ENCODE measurements at places on chromosomes 4 and X. TPM values are rescaled to one million over a fixed set of nuclear protein-coding genes. Genes with fewer than 3 reads are reported as not detected.

The SLC2A9 gene
- total RNA-seq = 2.5 TPM

The ANXA10 gene
- 39.8 TPM for total RNA-seq

The RIPPLY1 gene
- total RNA-seq = not detected

The PCDH7 gene
- total RNA-seq = 95.9 TPM

The VCX2 gene
- total RNA-seq = not detected

The PROM1 gene
- 12.9 TPM for total RNA-seq

The HERC3 gene
- 14.1 TPM for total RNA-seq

The FGF13 gene
- total RNA-seq = 13.4 TPM

The LPAR4 gene
- total RNA-seq = 5.3 TPM

The ARSJ gene
- total RNA-seq = 4.9 TPM

The CC2D2A gene
- 27.8 TPM for total RNA-seq

The ARX gene
- total RNA-seq = 12.1 TPM

The MAGEA6 gene
- not detected for total RNA-seq

The KLHL5 gene
- 15.7 TPM for total RNA-seq

The MGARP gene
- 1.7 TPM for total RNA-seq

The NDST4 gene
- total RNA-seq = 0.26 TPM

The HSFX4 gene
- not detected for total RNA-seq

The CENPVL2 gene
- total RNA-seq = 0.33 TPM

The DDIT4L gene
- total RNA-seq = 5.7 TPM

The RAB41 gene
- not detected for total RNA-seq

The RPS3A gene
- 2,778 TPM for total RNA-seq

The HTN1 gene
- total RNA-seq = not detected

The PCDH10 gene
- total RNA-seq = 61.9 TPM
